ENCODE measurements at places on chromosomes 1 and 21.

DNA sequence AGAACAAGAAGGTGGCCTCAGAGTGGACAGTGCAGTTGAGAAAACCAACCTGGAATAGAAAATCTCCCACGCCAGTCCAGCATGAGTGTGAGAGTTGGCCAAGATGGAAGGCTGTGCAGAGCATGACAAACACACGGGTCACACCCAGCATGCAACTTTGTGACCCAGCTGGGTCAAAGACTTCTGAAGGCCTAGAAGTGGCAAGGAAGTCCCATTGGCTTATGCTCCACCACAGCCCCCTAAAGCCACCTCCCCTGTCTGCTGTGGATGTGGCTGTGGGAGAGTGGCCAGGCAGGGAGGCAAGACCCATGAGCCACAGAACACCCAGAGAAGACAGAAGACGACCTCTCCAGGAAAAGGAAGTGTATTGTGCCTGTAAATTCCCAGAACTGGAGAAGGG is 13.6 kb downstream of the BATF3 start:
- DNase-seq: no peak

GRCh38 chr1:226990133-226990716 is 50.1 kb downstream of the COQ8A start:
- DNase-seq: peak; percentile 10

- no peak for DNase-seq
Observed at GRCh38 chr1:247266053-247266452, 10.2 kb downstream of the VN1R5 start.

GRCh38 chr1:212671342-212672031 is 28.2 kb downstream of the BATF3 start:
- DNase-seq: no peak

DNA sequence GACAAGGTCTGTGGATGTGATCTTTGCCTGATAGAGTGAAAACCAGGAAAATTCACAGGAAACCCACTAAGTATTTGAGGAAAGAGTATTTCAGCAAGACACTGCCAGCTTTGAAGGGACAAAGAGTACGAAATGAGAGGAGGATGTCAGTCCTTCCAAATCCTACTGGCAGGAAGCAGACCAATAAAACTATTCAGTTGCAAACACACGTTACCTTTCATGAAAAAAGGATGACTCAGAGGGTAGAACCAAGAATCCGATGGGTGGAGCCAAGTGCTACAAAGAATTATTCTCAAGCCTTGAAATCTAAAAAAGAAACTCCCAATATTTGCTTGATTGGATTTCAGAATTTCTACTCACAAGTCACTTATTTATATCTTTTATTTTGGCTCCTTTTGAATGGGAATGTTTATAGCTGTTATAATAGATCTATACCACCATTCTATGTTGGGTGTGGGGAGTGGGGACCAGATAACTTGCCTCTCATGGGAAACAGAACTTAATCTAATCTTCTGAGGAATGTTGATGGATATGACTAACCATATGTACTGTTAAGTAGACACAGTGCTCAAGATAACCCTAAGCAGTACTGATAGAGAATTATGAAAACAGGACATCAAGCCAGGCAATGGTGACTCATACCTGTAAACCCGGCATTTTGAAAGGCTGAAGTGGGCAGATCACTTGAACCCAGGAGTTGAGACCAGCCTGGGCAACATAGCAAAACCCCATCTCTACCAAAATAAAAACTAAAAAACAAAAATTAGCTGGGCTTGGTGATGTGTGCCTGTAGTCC is 19.3 kb upstream of the HEATR1 start:
- no peak for DNase-seq

DNA sequence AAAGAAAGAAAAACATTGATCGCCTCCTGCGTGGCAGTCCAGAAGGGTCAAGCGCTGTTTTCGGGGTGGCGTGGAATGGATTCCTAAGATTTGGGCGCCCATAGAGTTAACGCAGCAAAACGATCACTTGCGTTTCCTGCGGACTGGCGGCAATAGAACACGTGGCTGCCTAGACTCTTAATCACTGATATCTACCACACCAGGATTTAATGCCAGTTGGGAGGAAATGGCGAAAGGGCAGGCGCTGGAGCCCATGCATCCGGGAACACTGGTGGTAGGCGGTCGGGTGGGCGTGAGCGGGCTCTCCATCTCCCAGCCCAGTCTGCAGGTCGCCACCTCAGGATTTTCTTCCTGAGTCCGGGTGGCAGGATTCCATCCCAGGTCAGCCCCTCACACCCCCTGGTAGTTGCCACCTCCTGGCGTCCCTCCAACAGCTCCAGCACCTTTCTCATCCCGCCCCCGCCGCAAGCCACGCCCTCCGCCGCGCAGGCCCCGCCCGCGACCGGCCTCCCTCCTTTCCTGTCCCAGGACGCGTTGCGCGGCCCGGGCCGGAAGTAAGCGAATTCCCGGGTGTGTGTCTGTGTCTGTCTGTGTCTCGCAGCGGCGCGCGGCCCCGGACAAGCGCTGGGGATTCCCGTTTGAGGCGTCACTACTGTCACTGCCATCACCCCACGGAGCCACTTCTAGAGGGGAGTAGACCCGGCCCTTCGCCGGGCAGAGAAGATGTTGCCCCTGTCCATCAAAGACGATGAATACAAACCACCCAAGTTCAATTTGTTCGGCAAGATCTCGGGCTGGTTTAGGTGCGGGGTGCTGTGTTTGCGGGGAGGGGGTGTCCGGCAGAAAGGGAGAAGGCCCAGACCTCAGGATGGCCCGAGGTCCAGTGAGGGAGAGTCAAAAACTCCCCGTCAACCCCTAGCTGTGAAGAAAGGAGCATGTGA is at the start of gene SLC30A7:
SLC30A7 (plus strand) TSS at position 551 of the 941 bp plus-strand sequence; CDS start at position 724, 173 bp downstream.
- DNase-seq: peak; percentile 97

DNA sequence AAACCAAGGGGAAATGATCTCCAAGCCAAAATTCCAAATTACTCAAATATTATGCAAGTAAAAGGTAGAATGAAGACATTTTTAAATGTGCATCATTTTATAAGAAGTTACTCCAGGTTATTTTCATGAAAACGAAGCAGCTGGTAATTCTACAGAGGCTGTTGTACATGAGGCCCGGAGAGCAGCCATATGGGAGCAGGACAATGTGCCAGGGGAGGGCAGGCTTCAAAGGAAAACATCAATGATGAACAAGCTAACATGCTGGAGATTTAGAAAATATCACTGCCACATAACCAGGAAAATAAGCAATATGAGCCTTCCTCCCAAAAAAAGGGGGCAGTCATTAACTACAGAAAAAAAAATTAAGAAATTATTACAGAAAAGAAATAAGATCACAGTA is 109.1 kb downstream of the TIAM1 start:
- DNase-seq: no peak

GRCh38 chr1:201555593-201555945 is 16.6 kb downstream of the NAV1 start:
- no peak for DNase-seq

GRCh38 chr1:160755911-160756848 is 17.1 kb downstream of the SLAMF7 start:
- no peak for DNase-seq
